ENCODE measurements at places on chromosomes 12 and 14.

DNA sequence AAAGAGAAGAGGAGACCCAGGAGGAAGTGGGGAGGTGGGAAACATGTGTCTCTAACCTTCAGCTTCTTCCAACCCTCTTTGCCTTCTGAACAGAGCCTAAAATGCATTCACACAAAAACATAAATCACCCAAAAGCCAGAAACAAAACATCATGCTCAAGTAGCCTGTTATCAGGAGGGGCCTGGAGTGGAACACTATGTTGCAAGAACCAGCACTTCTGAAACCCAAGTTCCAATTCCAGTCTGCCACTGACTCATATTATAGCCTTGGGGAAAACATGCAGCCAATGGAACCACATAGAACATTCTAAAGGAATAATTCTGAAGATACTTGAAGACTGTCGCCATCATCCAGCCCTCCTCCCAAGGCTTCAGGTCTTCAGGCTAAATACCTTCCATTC lies 169.8 kb upstream of the PLXNC1 start:
- no peak for DNase-seq

- no peak for DNase-seq
Measured at GRCh38 chr12:93025145-93026103, 96.3 kb upstream of the EEA1 start.

GRCh38 chr12:95218150-95219133 lies 835 bp downstream of the VEZT start:
- peak; percentile 72 for DNase-seq

GRCh38 chr14:78278464-78279250 lies 108.5 kb downstream of the NRXN3 start:
- no peak for DNase-seq

- DNase-seq = no peak
Measured at GRCh38 chr14:93982230-93983007, 6.0 kb upstream of the ASB2 start.
